ENCODE measurements at places on chromosomes 4 and X. TPM values are rescaled to one million over a fixed set of nuclear protein-coding genes. Genes with fewer than 3 reads are reported as not detected.

The CXCL10 gene
- total RNA-seq: 1.3 TPM

The DKK2 gene
- not detected for total RNA-seq

The TRAPPC11 gene
- total RNA-seq: 32.0 TPM

- no peak for DNase-seq
These were observed 567.8 kb downstream of the GBA3 start for GRCh38 chr4:23260511-23260910.

GRCh38 chr4:111595456-111595855 is 549.8 kb upstream of the FAM241A start:
- DNase-seq: no peak

The STPG2 gene
- total RNA-seq: not detected

- DNase-seq: no peak
These were observed 15.9 kb downstream of the RGS12 start for GRCh38 chr4:3308691-3309090.

The TKTL2 gene
- not detected for total RNA-seq

The PPEF1 gene
- not detected for total RNA-seq

DNA sequence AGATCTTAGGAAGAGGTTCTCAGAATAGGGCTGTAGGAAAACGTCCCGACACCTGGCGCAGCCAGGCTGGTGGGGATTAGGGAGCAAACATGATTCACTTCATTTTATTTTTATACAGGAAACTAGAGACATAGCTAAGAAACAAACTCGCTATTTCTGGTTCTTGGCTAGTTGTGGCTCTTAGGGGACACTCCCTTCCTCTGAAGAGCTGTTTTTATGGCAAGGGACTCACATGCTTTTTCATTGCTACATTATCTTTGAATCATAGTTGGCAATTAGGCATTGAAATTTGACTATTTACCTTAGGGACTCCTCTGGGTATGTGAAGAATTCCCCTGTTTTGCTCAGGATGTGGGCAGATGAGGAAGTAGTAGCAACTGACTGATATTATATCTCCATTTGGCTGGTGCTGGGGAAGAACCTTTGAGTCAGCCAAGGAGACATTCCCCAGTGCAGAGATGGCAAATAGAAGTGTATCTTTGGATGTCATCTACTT is 174.5 kb downstream of the SMIM20 start:
- no peak for DNase-seq

- peak; percentile 75 for DNase-seq
These were observed 745 bp downstream of the SLC39A8 start for GRCh38 chr4:102344520-102344953.

GRCh38 chr4:38170338-38171169 is 210.4 kb downstream of the PTTG2 start:
- DNase-seq: no peak

GRCh38 chr4:188824553-188824952 is 685.3 kb downstream of the TRIML1 start:
- DNase-seq: no peak

GRCh38 chrX:154374313-154375155 is at the start of gene FLNA:
Gene FLNA (minus strand): TSS chrX:154374634. CDS start chrX:154371245, 3,389 bp downstream.
- no peak for DNase-seq

DNA sequence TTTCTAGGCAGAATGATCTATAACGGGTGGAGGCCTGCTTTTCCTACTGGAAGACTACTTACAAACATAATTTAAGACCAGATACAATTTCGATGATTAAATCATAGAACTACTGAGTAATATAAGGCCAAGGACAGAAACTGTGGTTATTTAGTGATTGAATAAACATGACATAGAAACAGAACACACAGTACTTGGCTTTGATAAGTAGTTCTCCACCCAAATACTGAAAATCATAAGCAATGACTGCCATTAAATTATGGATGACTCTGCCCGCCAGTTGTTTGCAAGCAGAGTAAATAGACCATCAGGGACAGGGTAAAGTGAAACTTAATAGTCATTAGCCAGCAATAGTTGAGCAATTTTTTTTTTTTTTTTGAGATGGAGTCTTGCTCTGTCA is 17.2 kb upstream of the SMIM14 start:
- DNase-seq: no peak

DNA sequence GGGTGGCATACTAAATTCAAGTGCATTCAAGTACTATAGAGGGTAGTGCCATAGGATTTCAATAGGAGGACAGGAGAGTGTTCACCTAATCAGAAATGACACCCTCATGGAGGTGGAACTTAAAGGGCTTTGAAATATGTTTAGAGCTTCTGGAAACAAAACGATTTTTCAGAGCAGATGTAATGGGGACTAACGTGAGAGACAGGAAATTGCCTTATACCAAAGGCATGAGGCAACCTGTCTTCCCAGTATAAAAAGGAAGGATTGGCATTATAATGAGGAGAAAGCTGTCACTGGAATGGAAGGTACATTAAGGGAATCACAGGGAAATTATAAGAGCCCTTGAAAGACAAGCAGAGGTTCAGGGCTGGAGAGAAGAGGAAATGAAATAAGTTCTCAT is 116.3 kb upstream of the PNPLA4 start:
- no peak for DNase-seq

The APLN gene
- total RNA-seq: 0.39 TPM

The LRIT3 gene
- 0.05 TPM for total RNA-seq

The STAP1 gene
- total RNA-seq: 18.9 TPM

The FRMD7 gene
- total RNA-seq: not detected

DNA sequence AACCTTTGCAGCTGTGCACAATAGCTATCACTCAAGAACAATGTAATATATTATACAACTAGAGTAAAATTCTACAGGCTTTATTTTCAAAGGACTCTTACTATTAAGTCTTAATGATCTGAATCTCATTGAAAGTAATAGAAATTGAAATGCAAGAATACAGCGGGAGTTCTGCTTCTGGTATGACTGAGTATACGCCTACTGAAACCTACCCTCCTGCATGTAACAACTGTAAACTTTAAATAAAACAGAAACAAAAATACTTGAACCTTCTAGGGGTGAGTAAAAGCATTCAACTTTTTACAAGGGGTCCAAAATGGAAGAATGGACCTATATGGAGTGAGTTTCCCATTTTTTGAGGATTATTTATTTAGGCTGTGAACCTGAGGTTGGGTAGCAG is 13.5 kb downstream of the DCHS2 start:
- DNase-seq: no peak

DNA sequence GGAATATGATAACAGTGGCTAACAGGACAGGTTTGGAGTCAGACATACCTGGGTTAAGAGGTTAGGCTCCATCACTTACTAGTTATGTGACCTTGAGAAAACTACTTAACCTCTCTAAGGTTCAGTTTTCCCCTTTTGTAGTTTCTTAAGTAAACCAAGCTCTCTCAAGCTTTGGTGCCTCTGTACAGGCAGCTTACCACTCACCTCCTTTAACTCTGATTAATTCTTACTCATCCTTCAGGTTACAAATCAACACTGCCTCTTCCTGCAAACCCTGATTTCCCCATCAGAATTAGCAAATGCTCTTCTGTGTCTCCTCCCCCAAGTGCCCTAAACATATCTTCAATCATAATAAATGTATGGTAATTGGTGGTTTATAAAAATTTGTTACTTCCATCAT is 3.5 kb upstream of the SERTM2 start:
- no peak for DNase-seq

- DNase-seq: no peak
These were observed 56.7 kb downstream of the SPINK2 start for GRCh38 chr4:56764775-56765174.

DNA sequence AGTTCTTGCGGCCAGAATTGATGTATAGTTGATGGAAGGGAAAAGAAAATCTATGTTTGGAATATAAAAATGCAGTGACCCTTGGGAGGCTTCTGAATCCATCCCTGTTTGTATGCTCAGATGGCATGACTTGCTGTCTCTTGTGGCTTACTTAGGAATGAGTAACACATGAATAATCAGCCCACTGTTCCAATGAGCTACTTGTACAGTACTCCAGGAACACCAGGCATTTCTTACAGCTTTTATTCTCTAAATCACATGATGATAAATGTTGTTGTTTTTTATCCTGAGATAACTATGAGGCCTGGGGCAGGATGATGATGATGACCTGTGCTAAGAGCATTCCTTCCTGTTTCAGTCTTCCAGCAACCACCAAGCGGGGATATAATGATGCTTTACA is 18.9 kb downstream of the TMPRSS11E start:
- no peak for DNase-seq

The FGG gene
- not detected for total RNA-seq

The VCX2 gene
- total RNA-seq: not detected

The SLC9B1 gene
- total RNA-seq: 0.28 TPM

- no peak for DNase-seq
These were observed 9.0 kb upstream of the CHIC2 start for GRCh38 chr4:54073271-54073880.

The GATA1 gene
- not detected for total RNA-seq

The DLG3 gene
- 40.9 TPM for total RNA-seq

DNA sequence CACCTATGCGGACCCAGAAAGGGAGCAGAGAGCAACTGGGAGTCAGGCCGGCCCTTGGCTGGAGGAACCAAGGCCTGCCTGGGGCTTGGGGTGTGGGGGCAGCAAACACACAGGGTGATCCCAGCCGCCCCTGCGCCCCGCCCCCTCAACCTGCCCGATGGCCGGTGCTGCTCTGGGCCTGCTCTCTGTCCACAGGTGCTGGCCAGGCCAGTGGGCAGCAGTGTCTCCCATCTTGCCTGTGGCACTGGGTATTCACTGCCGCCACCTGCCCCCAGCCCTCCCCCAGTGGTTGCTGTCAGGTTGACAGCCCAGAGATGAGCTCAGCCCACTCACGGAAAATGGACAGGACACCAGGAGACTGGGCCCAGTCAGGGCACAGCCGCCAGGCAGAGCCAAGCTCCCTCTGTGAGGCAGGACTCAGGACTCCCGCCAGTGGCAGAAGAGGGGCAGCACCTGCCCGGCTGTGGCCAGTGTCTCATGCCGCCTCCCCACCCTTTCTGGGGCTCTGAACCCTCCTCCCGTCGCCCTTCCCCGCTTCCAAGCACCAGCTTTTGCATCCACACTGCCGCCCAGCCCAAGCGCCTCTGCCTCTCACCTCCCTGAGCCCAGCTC is 4.7 kb downstream of the NKX1-1 start:
- no peak for DNase-seq

DNA sequence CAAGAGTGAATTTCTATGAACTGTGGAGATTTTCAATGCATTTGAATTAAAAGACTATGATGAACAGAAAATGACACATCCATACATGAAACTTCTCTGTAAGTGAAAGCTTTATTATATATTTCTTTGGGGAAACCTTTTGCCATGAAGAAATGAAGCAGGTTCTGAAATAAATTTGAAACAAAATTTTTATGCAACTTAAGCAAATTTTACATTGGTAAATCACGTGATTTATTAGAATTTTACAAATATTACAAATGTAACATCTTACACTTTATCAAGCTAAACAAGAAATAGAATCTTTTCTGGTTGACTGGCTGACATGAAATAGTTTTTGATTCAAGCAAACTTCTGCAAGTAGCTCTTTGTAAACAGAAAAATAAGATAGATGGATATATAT is 131.2 kb downstream of the IL1RAPL1 start:
- DNase-seq: no peak

DNA sequence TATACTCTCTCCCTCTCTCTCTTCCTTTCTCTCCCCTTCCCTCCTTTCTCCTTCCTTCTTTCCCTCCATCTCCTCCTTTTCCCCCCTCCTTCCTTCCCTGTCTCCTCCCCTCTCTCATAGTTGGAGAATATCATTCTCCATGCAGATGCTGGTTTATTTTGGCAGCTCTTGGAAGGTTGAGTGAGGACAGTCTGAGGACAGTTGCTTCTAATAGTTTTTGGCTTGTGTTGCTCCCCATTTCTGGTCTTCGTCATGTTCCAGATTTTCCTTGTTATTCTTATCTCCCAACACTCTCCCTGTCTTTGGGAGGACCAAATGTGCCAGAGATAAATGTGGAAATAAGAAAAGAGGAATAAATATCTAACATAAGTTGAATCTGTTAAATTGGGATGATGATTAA is 263.0 kb downstream of the FRMPD4 start:
- DNase-seq: no peak

DNA sequence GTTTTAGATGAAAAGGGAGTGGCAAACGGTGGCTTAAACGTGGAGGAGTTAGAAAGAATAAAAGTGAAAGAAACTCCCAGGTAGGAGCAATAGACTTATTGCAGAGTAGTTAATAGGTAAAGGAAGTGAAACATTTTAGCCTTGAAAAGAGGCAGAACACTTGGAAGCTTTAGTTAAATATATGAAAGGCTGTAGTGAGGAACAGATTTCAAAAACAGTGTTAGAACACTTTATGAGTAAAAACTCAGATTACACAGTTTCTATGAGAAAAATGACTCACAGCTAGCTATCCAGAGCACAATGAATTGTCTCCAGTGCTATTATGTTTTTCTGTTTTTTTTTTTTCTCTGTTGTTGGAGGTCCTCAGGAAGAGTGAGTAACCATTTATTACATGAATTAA is 45.8 kb downstream of the TACR3 start:
- DNase-seq: no peak

- no peak for DNase-seq
These were observed 125.7 kb downstream of the SH3KBP1 start for GRCh38 chrX:19761554-19762295.

- no peak for DNase-seq
These were observed 1389.5 kb downstream of the FAM133A start for GRCh38 chrX:95063554-95063953.

The PTPN13 gene
- total RNA-seq: 0.25 TPM

DNA sequence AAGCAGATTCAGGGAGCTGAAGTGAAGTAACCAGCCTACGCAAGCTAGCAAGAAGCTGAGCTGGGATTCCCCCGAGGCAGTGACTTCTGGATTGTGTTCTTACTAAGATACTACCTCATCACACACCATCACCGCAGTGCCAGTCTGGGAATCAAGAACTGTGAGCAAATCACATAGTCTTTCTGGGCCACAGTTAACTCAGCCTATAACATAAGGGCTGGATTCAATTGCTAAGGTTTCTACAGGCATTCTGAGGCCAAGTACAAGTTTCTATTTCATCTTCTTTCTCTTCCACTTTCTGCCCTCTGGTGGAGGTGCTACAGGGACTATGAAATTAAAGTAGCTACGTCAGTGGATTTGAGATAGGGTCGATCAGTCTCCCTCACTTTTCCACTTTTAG is 1.4 kb upstream of the CORIN start:
- no peak for DNase-seq

- DNase-seq: no peak
These were observed 91.2 kb downstream of the RLIM start for GRCh38 chrX:74523224-74523623.

- DNase-seq: no peak
These were observed 34.2 kb downstream of the CYTL1 start for GRCh38 chr4:4985036-4985435.

- no peak for DNase-seq
These were observed 137.2 kb downstream of the FNIP2 start for GRCh38 chr4:158906073-158906472.

- no peak for DNase-seq
These were observed 608.0 kb upstream of the FTHL17 start for GRCh38 chrX:31679861-31680260.

- DNase-seq: no peak
These were observed 505.3 kb upstream of the CPEB2 start for GRCh38 chr4:14496969-14497368.

DNA sequence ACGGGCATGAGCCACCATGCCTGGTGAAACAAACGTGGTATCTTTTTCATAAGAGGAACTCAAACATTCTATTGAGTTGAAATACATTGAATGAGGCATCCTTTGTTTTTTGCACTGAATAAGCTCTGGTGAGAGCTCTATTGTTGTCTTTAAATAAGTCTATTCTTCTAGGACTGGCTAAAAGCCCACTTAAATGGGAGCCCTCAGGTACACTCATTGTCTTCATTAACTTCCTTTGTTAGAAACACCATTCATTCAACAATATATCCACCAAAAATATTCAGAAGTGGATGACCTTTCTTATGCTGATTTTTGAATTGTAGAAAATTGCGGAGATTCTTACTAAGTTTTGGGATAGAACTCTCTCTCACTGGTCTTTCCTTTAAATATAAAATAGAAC is 568.0 kb downstream of the IL1RAPL1 start:
- no peak for DNase-seq
